ENCODE measurements at places on chromosomes 5 and 9.

DNA sequence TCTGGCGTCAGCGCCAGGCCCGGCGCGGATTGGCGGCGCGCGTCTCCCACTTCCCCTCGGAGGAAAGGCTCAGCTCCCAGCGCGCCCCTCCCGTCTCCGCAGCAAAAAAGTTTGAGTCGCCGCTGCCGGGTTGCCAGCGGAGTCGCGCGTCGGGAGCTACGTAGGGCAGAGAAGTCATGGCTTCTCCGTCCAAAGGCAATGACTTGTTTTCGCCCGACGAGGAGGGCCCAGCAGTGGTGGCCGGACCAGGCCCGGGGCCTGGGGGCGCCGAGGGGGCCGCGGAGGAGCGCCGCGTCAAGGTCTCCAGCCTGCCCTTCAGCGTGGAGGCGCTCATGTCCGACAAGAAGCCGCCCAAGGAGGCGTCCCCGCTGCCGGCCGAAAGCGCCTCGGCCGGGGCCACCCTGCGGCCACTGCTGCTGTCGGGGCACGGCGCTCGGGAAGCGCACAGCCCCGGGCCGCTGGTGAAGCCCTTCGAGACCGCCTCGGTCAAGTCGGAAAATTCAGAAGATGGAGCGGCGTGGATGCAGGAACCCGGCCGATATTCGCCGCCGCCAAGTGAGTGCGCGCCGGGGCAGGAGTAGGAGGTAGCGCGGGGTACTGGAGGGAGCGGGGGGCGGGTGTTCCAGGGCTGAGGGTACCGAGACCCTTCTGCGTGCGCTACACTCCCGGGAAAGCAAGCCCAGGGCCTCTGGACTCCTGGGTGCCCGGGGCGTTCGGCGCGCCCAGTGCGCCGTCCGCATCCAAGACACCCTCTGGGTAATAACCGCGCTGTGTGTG is at the start of gene MSX2:
Gene MSX2 (plus strand): TSS at position 99 of the 777 bp plus-strand sequence. CDS start 78 bp downstream, at position 177.
- DNase-seq = peak; percentile 19

- DNase-seq = no peak
Observed at GRCh38 chr9:112145886-112146285, 29.2 kb downstream of the SUSD1 start.

DNA sequence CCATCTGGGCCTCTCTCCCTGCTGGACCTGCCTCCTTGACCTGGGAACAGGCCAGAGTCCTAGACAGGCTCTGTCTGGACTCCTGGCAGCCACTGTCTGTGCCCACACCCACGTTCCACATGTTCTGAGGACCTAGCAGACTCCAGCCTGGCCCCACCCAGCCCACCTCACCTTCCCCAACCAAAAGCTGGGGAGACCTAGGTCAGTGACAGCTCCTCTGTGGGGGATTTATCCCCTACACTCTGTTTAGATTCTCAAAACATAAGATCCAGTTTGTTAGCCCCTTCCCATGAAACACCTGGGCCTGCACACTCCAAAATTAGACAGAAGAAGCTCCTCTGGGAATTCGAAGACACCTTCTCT is 59.8 kb upstream of the ADAMTS2 start:
- DNase-seq = no peak

DNA sequence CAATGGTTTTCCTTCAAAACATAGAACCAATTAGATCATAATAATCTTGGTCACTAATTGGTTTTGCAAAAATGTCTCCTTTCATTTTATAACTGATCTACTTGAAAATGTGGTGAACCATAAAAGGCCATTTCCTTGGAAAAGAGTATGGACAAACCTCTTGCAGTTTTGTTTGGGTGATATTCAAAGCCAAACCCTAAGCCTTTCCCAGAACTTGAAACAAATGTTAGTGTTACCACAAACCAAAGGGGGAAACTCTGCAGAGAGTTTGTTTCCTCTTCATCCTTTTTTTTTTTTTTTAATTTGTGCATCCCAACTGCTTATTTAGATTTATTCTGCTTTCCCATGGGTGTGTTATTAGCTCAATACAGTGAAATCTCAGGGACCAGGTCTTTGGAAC is 204.4 kb upstream of the ADAMTSL1 start:
- DNase-seq = no peak

- no peak for DNase-seq
Observed at GRCh38 chr9:7780261-7780988, 19.2 kb downstream of the DMAC1 start.

DNA sequence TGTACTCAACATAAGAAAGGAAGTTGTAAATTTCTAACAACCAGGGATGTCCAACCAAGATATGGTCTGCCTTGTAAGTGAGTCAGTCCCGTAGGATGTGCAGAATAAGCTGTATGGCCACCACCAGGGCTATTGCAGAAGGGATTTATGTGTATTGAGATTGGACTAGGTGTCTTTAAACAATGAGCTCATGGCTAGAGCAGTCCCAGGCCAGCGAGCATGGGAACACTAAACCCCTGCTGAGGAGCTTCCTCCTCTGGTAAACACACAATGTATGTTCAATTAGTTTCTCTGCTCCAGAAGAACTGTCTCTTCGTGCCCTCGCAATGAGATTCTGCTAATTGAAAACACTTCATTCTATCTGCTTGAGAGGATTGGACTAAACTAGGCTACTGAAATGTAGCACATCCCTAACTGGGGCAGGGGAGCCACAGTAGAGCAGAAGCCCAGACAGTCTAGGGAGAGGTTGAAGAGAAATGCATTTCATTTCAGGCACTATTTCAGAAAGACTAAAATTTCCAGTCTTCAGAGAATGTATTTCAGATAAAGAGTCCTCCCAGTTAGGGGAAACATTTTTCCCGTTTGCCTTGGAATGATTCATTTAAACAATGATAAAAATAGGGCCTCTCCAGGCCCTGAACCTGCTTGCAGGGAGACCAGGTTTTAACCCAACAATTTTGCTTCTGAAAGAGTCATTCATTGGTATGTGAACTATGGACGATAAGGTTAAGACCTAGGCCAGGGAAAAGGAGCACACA is 154.7 kb downstream of the FAM114A2 start:
- DNase-seq = no peak

GRCh38 chr5:136724161-136724560 is 358.8 kb upstream of the TRPC7 start:
- no peak for DNase-seq

GRCh38 chr5:27450607-27451006 is 412.2 kb upstream of the CDH9 start:
- no peak for DNase-seq

- no peak for DNase-seq
Observed at GRCh38 chr9:1659363-1659690, 355.8 kb upstream of the SMARCA2 start.

DNA sequence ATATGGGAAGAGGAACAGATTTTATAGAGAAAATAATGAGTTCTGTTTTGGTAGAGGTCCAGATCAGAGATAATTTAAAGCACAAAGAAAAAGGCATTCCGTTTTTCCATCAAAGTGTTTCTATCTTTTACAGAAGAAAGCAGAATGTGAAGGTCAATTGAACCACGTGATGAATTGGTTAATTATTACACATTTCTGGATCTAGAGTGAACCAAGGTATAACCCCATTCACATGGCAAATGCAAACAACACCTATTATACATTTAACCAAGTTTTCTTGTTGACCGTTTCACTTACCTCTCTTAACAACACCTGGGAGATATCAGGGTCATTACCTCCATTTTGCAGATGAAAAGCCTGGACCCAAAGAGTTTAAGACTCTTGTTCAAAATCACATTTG is 34.9 kb upstream of the ZNF462 start:
- DNase-seq = no peak

DNA sequence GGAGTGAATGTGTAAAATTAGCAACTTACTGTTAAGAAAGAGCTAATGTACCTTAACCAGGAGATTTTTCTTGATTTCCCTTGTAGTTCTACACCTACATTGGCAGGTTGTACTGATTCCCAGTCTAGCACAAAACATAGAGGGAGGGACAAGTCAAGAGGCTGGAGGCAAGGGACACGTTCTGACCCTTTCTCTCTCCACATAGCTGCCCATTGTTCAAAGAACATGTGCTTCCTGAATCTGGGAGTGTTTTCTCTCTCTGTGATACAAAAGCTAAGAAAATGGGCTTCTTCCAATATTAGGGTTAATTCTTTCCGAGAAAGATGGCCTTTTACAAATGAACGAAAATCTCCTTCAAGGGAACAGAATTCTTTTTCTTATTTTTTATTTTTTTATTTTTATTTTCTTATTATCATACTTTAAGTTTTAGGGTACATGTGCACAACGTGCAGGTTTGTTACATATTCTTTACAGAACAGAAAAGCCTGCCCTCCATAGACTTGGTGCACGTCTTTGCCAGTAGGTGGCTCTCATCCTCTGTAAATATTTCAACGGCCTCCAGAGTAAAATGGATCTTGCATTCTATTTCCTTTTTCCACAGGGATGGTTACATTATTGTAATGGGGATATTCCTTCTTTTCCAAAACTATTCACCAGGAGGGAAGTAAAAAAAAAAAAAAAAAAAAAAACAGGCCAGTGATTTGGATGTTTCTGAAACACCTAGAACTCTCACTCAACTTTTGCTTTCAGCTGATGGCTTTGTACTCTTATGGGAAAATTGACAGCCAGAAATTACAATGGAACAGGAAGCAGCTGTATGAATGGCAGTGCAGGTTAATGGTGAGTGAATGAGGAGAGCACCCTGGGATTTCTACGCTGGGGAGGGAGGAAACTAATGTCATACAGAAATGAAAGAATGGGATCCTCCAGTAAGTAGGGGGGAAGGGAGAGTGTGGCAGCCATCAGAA is 13.1 kb upstream of the IFNA5 start:
- no peak for DNase-seq

DNA sequence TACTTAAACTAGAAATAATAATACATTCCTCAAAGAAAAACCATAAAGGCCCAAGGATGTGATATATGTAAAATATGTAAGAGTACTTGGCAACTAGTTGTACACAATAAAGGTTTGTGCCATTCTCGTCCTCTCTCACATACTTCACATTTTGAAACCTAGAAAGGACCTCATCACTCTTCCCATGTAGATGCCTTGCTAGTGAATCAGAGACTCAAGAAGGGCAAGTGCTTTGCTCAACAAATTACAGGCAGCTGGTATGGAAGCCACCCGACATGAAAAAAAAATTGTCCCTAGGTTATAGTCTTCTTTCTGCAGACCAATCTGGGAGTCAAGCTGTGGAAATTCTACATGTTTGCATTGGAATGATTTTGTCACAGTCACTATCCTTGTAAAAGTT is 31.7 kb downstream of the ADRB2 start:
- no peak for DNase-seq

GRCh38 chr5:115309751-115310370 is 13.4 kb upstream of the CCDC112 start:
- DNase-seq = no peak

- DNase-seq = no peak
Observed at GRCh38 chr5:158142156-158142555, 283.2 kb upstream of the CLINT1 start.

- no peak for DNase-seq
Observed at GRCh38 chr5:122401976-122402725, 90.1 kb downstream of the SNCAIP start.

DNA sequence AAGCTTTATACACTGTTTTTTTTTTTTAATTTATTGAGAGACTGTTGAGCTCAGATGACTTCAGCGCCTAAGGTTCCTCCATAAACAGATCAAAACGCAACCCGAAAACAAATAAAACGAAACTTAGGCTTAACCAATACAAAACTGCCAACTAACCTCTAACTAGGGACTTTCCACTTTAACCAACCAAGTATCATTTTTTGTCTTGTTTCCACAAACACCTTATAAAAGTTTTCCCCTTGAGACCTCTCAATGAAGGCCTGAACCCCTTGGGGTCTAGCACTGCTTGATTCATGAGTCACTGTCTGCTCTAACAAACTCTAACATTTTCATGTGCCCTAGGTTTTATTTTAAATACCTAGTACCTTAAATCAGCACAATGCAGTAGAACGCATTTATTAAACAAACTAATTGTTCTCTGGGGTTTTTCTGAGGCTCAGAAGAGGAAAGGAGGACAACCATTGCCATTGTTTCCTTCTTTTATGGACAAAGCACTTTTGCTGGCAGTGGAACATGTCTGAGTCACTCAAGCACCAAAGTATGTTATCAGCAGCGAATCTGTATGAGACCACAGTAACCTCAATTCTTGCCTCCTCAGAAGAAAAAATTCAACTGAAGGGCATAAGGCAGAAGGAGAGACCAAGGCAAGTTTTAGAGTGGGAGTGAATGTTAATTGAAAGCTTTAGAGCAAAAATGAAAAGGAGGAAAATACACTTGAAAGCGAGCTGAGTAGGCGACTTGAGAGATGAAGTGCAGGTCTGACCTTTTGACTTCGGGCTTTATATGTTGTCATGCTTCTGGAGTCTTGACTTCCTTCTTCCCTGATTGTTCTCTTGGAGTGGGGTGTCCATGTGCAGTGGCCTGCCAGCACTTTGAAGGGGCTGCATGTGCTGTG is 97.7 kb upstream of the HCN1 start:
- no peak for DNase-seq

- DNase-seq = no peak
Observed at GRCh38 chr5:78204241-78204640, 90.3 kb downstream of the AP3B1 start.

GRCh38 chr5:12793373-12793772 is 889.1 kb upstream of the CTNND2 start:
- DNase-seq = no peak

GRCh38 chr9:123234853-123235252 is 33.5 kb downstream of the STRBP start:
- DNase-seq = no peak

DNA sequence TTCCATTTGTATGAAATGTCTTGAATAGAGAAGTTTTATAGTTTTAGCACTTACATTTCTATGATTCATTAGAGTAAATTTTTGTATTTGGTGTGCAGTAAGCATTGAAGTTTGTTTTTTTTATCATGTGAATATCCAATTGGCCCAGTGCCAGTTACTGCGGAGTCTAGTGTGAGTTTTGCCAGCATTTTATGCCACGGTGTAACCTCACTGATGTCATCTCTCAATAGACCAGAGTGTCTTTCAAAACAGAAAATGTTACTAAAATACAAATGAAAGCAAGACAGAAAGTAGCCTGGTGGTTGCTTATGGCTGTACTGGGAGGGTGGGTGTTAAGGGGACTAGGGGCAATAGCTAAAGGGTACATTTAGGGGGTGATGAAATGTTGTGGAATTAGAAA is 62.8 kb downstream of the IPPK start:
- DNase-seq = no peak

DNA sequence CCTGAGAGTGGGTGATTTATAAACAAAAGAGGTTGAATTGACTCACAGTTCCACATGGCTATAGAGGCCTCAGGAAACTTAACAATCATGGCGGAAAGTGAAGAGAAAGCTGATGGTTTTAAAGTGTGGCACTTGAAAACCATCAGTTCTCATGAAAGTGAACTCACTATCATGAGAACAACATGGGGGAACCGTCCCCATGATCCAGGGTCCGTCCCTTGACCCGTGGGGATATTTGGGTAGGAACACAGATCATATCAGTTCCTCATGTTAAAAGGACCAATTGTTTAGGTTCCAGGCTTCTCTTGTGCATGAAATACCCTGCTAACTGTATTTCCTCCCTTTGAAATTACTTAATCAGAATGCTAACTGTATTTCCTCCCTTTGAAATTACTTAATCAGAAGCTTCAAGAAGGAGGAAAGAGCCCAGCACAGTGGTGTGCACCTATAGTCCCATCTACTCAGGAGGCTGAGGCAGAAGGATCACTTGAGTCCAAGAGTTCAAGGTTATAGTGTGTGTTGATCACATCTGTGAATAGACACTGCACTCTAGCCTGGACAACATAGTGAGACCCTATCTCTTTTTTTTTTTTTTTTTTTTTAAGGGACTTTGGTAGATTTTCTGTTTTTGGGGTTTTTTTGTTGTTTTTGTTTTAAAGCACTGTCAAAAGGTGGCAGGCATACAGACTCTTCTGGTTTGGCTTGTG is 24.8 kb downstream of the TTC1 start:
- no peak for DNase-seq

- no peak for DNase-seq
Observed at GRCh38 chr9:4277531-4277991, 22.3 kb downstream of the GLIS3 start.
